Stimulated activated CD8-positive, alpha-beta memory T cell treated with anti-CD3 and anti-CD28 coated beads, Interleukin-15, amount 100 ng/mL, for 24 hours (primary cell): ENCODE measurements at places on chromosomes 3 and 15.

DNA sequence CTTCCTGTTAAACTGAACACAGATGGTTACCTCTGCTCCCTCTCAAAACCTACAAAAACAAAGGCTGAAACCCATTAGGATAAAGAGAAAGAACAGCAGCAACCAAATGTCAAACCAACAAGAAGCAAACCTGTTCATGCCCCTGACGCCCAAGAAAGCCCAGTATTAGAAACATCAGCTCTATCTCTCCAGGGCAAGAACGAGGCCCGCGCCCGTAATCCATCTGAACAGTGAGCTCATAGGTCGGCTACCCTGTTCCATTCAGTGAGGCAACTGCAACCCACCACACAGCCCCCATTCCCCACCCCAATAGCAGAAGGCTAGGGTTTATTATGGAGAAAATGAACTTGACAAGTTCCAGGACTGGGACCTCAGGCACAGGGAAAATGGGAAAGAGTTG is 10.0 kb downstream of the LSG1 start:
- no peak for DNase-seq

GRCh38 chr15:90203922-90204321 is 2.8 kb downstream of the SEMA4B start:
- DNase-seq, result no peak

- DNase-seq, result no peak
Observed at GRCh38 chr15:73741321-73741836, 11.8 kb downstream of the INSYN1 start.

DNA sequence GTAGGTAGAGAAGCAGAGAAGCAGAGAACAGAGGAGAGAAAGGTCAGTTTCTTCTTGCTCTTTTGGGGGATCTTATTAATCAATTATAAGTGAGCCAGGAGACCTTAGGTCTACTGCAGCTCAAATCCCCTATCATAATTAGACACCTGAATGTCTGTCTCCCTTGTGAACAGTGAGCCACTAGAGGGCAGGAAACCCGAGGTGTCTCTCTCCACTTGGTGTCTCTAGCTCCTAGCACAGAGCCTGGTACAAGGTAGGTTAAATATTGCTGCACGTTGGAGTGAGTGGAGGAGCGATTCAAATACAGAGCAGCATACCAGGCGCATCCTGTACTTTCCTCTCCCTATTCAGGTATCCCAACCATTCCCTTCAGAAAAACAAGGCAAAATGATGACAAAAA is 2.0 kb upstream of the ST8SIA2 start:
- DNase-seq, result no peak

DNA sequence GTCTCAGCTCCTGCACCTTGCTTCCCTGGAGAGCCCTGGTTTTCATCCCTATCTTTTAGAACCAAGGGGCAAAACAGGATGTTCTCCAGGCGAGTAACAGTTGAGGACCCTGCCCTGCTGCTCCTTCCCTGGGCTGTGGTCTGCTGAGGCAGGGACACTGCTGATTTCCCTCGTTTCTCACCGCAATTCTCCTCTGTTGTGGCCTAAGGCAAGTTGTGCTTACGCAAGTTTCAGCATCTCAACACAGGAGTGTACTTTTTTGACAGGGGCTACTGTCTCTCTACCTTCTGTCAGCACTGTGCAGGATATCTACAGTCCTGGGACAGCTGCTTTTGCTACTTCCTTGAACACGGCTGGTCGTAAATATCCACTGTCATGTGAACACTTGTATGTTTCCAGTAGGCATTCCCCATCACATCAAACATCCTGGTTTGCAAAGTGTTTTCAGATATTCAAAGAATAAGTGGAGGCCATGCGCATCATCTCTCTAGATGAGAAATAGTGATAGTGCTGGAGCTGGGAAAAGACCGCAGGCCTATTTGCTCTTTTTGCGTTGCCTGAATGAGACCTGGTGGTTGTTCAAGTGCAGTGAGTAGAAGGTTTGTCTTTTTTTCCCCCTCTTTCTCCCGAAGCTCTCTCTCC is 110.1 kb upstream of the PLXNA1 start:
- no peak for DNase-seq

DNA sequence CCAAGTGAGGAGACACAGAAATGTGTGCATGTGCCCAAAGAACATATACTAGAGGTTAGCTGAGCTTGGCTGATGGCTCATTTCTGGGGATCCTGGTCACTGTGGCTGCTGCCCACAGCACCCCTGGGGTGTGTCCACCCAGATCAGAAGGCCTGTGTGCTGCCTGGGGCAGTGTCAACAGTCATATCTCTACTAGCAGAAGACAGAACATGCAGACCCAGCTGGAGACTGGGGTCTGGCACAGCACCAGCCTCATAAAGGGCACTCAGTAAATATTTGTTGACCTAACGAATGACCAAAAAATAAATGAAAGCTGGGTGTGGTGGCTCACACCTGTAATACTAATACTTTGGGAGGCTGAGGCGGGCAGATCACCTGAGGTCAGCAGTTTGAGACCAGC is 16.4 kb downstream of the CHRNA3 start:
- DNase-seq, result no peak

- no peak for DNase-seq
Observed at GRCh38 chr15:57302640-57303257, 73.6 kb upstream of the CGNL1 start.

GRCh38 chr3:16028604-16029003 is 145.9 kb upstream of the GALNT15 start:
- DNase-seq, result no peak

DNA sequence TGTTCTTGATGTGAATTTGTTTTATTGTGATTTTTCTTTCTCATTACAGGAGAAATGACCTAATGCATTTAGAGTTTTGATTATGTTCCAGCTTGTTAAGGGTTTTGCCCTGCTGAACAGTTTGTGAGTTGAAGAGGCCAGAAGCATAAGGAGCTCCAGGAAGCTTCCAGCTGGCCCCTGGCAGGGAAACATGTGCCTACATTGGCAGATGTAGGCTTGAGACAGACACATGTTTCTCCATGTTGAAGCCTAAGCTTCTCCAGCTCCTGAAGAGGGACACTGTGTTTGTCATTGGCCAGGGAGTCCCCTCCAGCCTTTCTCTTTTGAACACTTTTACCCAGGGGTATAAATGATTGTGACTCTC is 88.4 kb downstream of the ASB7 start:
- no peak for DNase-seq

GRCh38 chr3:36595511-36595910 is 168.8 kb downstream of the DCLK3 start:
- DNase-seq, result no peak

GRCh38 chr15:92583096-92584034 is 72.2 kb downstream of the FAM174B start:
- no peak for DNase-seq

DNA sequence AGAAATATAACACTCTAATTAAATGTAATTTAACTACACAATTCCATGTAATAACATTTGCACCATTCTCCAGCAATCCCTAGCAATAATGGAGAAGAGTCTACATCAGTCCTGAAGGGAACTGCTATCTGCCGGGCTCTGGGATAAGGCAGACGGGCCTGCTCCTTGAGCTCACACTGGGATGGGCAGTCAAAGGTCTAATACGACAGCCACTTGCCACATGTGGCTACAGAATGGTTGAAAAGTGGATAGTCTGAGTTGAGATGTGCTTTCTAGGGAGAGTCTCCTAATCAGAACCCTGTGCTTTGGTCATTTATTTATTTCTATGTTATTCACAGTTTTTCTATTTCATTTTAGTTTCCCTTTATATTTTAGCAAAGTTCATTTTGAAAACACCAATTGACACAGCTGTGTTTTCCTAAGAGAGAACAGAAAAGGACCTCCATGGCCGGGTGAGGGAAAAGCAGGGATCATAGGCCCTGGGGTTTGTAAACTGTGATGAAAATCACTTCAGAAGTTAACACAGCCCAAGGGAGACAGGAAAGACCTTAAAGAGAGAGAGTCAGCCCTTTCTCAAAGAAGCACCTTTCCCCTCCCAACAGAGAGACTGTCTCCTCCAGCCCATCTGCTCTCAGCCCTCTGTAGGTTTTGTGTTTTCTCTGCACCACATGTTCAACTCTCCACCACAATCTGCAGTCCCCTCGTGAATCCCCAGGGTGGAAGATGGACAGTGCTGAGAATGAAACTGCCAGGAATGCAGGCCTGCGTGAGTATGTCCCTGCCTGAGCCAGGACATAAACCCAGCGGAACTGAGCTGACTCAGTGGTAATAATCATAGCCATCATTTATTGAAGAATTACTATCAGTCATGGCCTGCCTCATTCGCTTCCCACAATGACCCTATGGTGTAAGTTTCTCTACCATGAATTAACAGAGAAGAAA is 11.6 kb downstream of the FSIP1 start:
- DNase-seq, result no peak

GRCh38 chr3:146177519-146177918 is 16.5 kb upstream of the PLOD2 start:
- DNase-seq, result no peak

DNA sequence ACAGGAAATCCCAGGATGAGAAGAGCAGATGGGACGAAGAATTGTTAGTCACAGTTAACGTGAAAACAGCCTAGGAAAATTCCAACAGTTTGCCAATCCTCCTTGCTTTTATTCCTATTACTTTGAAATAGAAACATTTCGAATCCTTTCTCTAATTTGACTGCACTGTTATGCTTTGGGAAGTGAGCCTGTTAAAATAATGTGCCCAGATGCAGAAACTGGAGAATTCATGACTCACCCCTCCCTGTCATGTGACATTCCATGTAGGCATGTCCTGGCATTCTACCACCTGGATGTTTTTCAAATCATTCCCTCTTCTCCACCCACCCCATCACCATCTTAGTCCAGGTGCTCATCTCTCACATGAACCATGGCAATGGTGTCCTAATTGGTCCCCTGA is 107.3 kb downstream of the MINAR1 start:
- no peak for DNase-seq

- no peak for DNase-seq
Observed at GRCh38 chr15:25171111-25171811, 216.5 kb downstream of the SNRPN start.

- DNase-seq, result no peak
Observed at GRCh38 chr3:191356631-191357439, 26.5 kb upstream of the UTS2B start.

DNA sequence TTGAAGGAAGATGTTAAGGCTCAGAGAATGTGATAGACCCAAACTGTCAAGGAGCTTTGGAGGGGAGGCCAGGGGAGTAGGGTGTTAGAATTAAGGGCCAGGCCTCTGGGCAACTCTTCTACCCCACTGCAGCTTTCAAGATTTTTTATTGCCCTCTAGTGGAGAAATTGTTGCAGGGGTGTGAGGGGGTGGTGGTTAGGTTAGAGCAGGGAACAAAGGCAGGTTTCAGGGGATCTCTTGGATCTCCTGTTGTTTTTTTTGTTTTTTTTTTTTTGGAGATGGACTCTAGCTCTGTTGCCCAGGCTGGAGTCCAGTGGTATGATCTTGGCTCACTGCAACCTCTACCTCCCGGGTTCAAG is 1.4 kb upstream of the SEC13 start:
- DNase-seq, result no peak

GRCh38 chr15:74396445-74397238 is 29.2 kb upstream of the CYP11A1 start:
- no peak for DNase-seq

DNA sequence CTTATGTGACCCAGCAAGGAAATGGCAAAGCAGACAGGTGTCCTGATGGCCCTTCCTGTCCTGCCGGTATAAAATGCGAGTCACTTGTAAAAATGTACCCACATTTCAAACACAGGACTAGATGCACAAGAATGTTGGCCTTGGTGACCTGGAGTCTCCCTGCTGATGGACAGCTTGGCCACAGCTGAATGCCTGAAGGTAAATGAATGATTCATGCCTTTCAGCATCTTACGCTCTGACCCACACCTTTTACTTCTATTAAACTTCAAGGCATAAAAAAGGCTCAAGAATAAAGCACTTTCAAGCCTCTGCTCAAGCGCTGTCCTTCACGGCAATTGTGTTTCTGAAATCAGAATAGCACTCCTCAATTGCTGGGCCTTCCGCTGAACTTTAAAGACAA is 228.0 kb upstream of the SLCO3A1 start:
- DNase-seq, result no peak

DNA sequence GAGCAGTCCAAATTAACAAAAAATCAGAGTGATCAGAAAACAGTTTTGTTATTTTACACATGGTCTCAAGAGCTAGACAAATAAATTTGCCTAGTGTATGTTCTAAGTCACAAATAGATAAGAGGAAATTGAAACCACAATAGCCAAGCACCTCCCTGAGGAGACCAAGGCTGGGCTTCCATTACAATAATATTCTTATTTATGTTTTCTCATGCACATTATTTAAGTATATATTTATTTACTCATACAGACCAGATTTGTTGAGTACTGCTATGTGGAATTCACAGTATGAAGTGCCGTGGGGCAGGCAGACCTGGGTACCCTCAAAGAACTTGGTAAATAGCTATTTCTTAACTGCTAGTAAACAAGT is 242.3 kb upstream of the ICE2 start:
- no peak for DNase-seq

- DNase-seq, result no peak
Observed at GRCh38 chr3:125061170-125061569, 5.4 kb upstream of the HEG1 start.

GRCh38 chr15:29568840-29569532 is 253.3 kb downstream of the TJP1 start:
- no peak for DNase-seq

GRCh38 chr15:28100516-28101195 is 1.5 kb upstream of the OCA2 start:
- DNase-seq, result no peak

DNA sequence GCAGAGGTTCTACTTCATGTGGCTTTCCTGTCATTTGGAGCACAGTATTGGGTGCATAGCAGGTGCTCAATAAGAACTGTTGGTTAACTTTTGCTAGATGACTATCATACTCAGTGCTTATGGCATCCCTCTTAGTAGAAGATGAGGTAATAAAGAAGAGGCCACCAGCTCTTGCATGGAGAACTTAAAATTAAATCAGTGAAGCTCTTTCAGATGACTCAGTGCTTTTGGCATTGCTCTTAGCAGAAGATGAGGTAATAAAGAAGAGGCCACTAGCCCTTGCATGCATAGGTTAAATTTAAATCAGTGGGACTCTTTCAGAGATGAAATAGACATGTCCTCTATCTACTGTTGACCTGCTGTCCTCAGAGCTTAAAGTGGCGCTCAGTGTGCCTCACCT is 109.4 kb upstream of the FGF7 start:
- DNase-seq, result no peak

DNA sequence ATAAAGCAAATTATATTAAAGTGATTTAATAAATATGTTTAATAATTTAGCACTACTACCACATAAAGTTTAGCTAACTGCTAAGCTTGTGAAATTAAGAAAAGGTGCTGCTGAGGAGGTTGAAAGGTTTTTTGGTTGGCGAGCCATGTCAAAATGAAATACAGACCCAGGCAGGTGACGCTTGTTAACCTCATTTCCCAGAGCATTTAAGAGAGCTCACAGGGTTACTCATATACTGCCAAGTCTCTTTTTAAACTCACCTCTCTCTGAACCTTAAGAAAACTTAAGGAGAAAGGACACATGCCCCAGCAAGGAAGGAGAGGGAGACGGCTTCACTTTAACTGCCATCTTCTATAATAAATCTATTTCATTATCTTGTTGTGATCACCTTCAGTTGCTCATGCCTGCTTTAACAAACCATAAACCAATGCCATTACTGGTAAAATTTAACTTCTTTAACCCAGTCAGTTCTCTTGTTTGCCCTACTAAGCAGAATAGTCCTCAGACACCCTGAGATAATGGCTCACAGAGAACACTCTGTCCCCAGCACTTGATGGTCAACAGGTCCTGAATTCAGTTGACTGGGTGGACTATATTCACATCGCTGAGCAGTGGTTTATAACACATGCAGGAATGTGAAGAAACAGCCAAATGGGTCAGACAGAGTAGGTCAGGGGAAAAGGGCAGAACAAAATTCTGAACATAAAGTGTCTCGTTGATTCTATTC is 540.1 kb downstream of the UNC13C start:
- DNase-seq, result no peak

- no peak for DNase-seq
Observed at GRCh38 chr15:27479296-27480140, 508.5 kb downstream of the GABRG3 start.
